Activated CD4-positive, alpha-beta T cell treated with anti-CD3 and anti-CD28 coated beads, Interleukin-2, amount 50 U/mL, for 48 hours (primary cell): ENCODE measurements at places on chromosomes 3 and 15.

- DNase-seq, result no peak
Observed at GRCh38 chr15:62079594-62079993, 12.8 kb downstream of the C2CD4A start.

DNA sequence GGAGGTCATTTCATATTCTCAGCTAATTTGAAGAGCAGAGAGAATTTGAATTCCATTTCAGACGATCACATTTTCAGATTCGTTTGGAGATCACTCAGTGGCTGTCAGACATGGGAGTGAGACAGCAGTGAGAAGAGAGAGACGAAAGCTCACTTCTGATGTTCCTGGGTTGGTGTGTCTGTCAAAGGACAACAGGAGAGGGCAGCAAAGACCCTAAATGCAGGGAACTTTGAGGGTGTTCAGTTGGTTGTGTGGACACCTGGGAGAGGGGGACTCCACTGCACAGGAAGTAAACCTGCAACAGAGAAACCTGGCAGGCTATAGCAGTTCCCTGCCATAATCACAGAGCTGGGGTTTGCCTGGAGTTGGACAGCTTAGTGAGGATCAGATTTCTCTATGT is 675.1 kb downstream of the SQOR start:
- no peak for DNase-seq

DNA sequence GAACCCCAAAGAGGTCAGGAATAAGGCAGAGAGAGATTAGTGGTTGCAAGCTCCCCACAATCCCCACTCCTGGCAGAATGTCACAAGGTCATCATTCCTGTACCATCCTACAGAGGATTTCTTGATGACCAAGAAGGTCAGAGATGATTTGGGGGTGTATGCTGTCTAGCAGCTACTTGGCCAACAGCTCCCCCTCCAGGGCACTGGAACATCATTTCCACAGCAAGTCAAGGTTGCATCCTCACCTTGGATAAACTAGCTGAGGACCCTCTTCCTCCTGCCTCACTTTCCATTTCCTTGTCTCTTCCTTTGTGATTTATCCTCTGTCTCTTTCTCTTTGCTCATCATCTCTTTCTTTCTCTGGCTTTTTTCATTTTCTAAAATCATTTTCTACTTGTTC is 106.3 kb downstream of the PROS1 start:
- DNase-seq, result no peak

GRCh38 chr3:141769221-141769894 is 6.2 kb downstream of the GRK7 start:
- no peak for DNase-seq

GRCh38 chr3:136862617-136863322 is 762 bp downstream of the NCK1 start:
- DNase-seq, result peak; percentile 60

DNA sequence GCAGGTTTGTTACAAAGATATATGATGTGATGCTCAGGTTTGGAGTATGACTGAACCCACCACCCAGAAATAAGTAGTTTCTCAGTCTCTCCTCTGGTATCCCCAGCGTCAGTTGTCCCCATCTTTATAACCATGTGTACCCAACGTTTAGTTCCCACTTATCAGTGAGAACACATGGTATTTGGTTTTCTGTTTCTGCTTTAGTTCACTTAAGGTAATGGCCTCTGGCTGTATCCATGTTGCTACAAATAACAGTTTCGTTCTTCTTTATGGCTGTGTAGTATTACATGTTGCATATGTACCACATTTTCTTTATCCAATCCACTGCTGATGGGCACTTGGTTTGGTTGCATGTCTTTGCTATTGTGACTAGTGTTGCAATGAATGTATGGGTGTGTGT is 132.3 kb downstream of the LMLN start:
- DNase-seq, result no peak

DNA sequence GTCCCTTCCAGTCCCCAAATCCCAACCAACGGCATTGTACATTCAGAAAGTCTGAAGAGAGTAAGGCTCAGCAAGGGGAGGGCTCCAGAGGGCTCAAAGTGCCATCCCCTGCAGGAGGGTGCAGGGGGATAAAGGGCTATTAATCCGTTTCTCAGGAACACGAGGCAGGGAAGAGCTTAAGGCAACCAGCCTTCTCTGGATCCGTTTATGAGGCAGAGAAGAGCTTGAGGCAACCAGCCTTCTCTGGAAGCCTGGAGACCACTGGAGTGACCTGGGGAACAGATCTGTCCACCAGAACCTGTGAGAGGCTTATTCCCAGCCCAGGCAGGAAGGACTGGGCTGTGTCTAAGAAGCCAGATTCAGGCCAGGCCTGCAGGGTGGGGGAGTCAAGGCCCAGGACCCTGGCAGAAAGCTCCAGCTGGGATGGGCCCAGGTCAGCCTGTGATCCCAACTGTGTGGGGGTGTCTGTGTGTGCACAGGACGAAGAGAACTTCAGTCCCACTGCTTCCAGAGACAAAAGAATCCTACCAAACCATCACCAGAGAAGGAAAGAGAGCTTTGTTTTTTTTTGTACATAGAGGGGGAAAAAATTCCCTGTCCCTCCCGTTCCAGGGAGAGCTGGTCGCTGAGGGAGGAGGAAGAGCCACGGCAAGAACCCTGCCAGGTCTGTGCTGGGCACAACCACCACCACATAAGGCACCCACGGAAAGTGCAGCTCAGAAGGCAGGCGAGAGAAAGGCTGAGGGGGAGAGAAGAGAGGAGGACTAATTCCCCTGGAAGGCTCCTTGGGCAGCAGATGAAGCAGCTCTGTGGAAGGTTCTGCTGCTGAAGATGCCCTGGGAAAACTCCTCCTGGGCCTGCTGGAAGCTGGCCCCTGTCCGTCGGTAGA is 1.6 kb upstream of the ULK3 start:
- DNase-seq, result no peak

DNA sequence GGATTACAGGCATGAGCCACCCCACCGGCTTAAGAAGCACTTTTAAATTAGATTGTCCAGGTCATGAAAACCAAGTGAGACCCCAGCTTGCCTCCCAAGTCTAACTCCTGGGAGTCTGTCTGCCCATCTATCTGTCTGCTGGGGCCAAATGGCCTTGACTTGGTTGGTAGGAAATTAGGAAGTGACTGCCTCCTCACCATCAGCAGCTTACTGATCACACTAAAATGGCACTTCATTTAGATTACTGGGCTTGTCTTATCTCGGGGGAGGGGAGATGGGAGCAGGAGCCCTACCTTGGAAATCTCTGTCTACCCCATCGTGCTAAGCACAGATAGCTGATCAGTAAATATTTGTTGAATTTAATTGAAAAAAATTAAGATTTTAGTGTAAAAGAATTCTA is 5.6 kb upstream of the LRRC2 start:
- DNase-seq, result no peak

DNA sequence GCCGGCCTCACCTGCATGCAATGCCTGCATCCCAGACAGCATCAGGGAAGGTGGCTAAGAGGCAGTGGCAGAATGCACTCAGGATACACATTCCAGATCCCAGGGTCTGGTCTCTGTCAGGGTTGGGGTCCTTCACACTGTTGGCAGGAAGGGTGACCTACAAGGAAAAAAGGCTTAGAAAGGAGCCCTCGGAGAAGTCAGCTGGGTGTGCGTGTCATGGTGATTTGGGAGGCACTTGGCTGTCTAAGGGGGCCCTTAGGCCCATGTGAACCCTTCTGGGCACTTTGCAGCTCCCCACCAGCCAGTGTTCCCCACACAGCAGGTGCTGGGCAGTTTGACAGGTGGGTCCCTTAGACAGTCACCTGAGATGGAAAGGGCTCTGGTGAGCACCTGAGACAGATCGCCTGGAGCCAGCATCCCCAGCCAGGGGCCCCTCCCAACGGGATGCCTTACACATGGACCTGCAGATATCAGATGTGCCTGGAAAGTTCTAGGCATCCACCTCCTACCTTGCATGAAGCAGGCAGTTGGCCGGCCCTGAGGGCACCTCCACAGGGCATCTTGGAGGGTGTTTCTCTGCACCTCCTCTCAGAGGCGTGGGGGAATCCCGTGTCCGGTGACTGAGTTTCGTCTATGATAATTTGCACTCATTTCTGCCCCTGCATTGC is 131.6 kb downstream of the LRRK1 start:
- peak; percentile 1 for DNase-seq
